ENCODE measurements at places on chromosomes 6 and 20. TPM values are rescaled to one million over a fixed set of nuclear protein-coding genes. Genes with fewer than 3 reads are reported as not detected.

The NHLRC1 gene
- total RNA-seq, result 2.7 TPM

The VWA7 gene
- total RNA-seq, result 1.00 TPM

The CST8 gene
- not detected for total RNA-seq

The IFNGR1 gene
- 264 TPM for total RNA-seq

The ZSCAN23 gene
- total RNA-seq, result 1.7 TPM

The GPLD1 gene
- under 0.01 TPM for total RNA-seq

The TULP1 gene
- not detected for total RNA-seq
